ENCODE measurements at places on chromosomes 13 and 19.

DNA sequence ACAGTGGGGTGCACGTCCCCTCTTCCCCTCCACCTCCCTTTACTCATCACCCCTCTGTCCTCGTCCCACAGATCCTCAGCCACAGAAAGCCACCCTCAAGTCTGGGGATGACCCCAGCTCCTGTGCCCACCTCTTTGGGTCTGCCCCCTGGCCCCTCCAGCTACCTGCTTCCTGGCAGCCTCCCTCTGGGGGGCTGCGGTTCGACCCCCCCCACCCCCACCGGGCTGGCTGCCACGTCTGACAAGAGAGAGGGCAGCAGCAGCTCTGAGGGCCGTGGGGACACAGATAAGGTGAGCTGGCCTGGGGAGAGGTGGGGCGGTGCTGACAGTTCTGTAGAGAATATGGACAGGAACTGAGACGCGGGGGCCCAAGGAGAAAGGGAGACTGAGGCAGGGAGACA lies 11.1 kb downstream of the IRF3 start:
- no peak for DNase-seq

DNA sequence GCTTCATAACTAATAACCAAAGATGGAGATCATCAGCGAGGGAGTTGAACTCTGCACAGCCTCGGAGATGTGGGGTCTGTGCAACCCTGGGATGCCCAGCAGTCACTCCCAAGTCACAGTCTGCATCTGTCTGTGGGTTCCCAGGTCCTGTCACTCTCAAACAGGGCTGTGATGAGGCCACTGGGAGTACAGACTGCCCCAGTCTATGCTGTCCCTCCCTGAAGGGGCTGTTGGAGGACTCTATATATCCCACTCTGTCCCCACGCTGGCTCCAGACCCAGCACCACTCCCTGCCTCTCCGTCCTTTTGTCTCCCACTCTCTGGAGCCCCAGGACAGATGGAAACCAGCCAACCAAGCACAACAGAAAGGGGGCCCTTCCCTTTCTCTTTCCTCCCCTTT lies 26.2 kb upstream of the C13orf42 start:
- no peak for DNase-seq

DNA sequence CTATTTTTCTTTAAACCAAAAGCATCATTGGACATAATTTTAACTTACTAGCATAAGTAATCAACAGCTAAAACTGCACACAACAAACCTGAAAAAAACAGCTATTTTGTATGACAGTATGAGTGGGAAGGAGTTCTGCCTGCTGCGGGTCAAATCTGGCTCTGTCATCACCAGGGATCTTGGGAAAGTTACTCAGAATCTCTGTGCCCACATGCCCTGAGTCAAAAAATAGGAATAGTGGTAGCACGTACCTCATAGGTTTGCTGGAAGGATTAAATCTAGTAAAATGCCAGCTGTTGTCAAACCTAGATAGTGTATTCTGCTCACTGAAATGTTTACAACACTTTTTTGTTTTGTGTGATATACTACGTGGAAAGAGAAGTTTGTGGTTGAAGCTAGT lies 1.1 kb downstream of the CLN5 start:
- no peak for DNase-seq

DNA sequence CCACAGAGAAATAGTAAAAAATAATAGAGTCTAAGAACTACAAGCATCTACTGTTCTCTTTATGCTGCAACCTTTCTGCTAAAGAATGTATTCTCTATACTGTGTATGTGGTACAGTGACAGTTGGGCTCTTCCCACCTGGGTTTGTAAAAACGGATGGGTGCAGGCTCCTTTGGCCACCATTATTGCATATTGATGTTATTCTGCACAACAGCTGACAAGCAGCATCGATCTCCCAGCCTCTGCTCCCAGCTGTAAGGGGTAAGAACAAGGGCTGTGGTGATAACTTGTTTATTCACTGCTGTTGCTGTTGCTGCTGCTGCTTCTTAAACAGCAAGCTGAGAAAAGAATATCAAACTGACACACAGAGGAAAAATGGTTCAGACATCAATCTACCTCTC lies 56.1 kb downstream of the KCNRG start:
- DNase-seq: peak; percentile 52

GRCh38 chr13:110797230-110797877 lies 83.9 kb downstream of the ING1 start:
- no peak for DNase-seq

DNA sequence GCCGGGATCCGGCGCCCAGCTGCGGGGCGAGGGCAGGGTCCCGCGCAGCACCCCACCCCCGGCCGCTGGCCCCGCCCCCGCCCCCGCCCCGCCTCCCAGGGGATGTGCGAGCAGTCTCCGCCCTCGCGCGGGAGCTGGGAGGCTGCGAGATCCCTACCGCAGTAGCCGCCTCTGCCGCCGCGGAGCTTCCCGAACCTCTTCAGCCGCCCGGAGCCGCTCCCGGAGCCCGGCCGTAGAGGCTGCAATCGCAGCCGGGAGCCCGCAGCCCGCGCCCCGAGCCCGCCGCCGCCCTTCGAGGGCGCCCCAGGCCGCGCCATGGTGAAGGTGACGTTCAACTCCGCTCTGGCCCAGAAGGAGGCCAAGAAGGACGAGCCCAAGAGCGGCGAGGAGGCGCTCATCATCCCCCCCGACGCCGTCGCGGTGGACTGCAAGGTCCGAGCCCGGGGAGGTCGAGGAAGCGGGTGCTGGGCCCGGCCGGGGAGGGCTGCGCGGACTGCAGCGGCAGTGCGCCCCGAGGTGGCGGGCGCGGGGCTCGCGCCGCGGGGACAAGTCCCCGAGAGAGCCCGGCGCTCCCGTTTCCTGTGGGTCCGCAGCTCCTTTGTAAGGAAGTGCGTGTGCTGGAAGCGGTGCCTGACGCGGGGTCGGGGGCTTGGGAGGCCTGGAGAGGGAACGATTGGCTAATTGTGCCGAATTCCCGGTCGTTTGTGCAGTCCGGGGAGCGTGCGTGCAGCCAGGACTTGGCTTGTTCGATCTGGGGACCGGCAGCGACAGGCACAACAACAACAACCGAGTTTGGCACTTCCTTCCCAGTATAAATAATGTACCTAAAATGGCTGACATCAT lies at the start of gene ITM2B:
ITM2B (plus strand) TSS at position 161 of the 843 bp plus-strand sequence; CDS start at position 316, 155 bp downstream.
- DNase-seq: peak; percentile 91
